ENCODE measurements at places on chromosomes 4 and X.

GRCh38 chr4:154626793-154627484, 14.5 kb upstream of the FGG start:
- peak; percentile 12 for DNase-seq

DNA sequence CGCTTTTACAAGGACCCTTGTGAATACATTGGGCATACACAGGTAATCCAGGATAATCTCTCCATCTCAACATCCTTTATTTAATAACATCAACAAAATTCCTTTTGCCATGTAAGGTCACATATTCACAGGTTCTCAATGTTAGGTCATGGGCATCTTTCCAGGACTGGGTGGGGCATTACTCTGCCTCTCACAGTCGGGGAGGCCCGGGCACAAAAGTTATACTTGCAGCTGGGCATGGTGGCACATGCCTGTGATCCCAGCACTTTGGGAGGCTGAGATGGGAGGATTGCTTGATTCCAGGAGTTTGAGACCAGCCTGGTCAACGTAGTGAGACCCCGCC, 93.7 kb upstream of the AP1S2 start:
- no peak for DNase-seq

DNA sequence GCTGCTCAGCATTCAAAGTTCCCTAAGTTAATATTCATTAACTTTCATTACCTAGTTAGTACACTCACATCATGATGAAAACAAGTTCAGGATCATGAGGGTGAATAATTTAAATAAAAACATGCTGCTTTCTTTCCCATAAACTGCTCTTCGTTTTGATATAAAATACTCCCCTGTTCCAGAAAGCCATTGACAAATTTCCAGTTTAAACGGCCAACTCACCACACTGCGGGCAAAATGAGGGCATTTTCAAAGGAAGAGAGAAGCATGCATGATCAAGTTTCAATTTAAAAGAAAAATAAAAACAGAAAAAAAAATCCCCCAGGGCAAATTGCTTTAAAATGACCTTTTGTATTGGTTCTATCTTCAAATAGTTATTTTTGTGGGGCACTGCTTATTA, 69.6 kb downstream of the EPHA5 start:
- no peak for DNase-seq

- DNase-seq: peak; percentile 23
Observed at GRCh38 chrX:56800801-56801200, 71.8 kb downstream of the NBDY start.

DNA sequence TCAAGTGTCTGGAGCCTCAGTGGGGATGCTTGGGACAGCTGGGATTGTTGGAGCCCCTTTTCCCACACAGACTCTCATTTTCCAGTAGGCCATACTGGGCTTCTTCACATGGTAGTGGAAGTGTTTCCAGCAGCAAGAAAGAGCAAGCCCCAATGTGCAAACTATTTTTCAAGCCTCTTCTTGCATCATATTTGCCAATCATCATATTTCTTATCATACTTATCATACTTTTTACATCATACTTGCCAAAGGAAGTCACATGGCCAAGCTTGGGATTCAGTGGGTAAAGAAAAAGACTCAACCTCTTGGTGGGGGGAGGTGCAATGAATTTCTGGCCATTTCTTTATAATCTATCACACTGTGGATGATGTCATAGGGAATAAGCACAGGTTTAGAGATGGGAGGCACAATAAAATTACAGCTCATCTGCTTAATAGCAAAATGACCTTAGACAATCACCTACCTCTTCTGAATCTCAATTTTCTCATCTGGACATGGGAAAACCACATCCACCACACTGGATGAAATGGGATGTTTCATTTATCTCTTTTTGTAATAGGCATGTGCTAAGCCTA, 174.2 kb downstream of the MID1IP1 start:
- no peak for DNase-seq

- DNase-seq: no peak
Observed at GRCh38 chr4:162610116-162610515, 446.3 kb upstream of the FSTL5 start.

GRCh38 chr4:80948995-80949394, 81.5 kb upstream of the BMP3 start:
- no peak for DNase-seq

- DNase-seq: no peak
Observed at GRCh38 chrX:56783450-56783831, 54.4 kb downstream of the NBDY start.

DNA sequence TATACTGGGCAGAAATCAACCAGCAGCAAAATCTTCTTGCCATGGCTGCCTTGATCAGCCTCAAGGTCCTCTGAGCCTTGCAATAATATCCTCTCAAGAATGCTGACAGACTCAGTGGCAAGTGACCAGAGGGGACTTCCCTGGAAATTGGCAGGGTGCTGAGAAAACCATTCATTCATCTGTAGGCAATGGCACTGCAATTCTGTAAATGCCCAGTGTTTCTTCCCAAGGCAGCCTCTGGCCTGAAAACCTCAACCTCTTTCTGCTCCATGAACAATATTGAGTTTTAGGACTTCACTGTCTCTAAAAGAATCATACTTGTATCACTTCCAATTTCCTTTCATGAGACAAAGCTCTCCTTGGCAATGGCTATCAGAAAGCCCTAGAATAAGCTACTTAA, 754.3 kb upstream of the TENM3 start:
- DNase-seq: no peak

DNA sequence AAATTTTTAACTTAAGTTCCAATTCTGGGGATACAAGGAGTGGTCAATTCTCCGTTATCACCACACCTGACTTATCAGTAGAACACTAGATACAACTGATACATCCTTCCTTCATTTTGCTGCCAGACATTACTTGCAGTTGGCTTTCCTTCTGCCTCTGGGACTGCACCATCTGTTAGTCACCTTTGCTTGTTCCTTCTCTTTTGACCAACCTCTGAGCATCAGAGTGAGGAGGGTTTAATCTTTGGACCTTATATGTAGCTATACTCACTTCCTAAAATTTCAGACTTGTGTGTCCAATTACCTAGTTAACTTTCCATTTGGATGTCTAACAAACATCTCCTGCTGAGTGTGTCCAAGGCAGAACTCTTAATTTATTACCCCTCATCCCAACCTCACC, 330.7 kb downstream of the PTTG2 start:
- no peak for DNase-seq

GRCh38 chr4:6776920-6777635, 5.4 kb upstream of the KIAA0232 start:
- no peak for DNase-seq

GRCh38 chr4:155924637-155925036, 21.1 kb downstream of the TDO2 start:
- no peak for DNase-seq

DNA sequence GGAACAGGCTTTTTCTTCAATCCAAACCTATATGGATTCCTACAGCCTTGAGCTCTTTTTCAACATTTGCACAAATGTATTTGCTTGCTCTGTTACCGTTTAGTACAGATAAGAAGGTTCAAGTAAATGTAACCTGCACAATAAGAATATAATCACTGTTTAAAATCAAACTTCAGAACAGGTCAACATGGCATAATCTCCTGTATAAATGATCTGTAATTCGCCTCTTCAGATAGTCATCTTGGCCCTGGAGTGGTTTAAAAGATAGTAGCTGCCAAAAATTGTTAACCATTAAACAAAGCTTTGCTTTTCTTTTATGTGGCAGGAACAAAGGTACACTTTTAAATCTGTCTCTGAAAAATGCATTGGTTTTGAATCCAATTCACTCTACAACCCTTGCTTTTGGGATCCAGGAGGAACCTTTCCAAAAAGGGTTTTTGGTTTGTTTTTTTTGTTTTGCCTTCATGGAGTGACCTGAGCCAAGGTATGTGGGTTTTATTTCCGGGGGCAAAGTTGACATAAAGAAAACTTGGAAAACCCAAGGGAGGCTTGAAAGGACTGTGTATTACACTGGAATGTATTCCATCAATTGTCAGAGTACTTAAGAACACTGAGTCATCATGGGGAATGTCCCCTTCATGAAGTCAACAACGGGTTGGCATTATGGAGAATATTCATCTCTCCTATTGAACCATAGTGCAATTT, 210.4 kb upstream of the HCCS start:
- no peak for DNase-seq

GRCh38 chr4:113020966-113021365, 28.5 kb upstream of the ANK2 start:
- DNase-seq: no peak

- no peak for DNase-seq
Observed at GRCh38 chr4:120769227-120769626, 153.3 kb downstream of the PRDM5 start.

GRCh38 chrX:75038925-75039324, 113.7 kb upstream of the NEXMIF start:
- DNase-seq: no peak

DNA sequence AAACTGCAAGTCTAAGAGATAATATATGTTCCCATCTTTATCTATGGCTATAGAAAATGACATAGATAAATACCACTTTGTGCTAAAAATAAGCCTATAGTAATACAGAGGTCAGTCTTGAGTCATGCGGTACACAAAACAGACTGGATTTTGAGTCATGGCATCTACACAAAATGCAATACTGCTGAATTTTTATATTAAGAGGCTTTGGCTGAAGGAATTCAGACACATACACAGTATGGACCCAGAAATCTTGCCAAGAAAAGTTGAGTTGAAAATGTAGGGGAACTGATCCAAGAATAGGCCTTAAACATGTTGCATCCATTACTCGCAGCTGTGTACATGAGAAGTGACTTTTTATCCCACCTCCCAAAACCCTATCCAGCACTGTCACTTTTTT, 184.4 kb downstream of the TENM3 start:
- DNase-seq: no peak

- no peak for DNase-seq
Observed at GRCh38 chr4:73620115-73620792, at the start of gene RASSF6. TSS of gene RASSF6 (minus strand) at chr4:73620436. CDS start at chr4:73611795, 8,641 bp downstream.

GRCh38 chr4:115219315-115219860, 106.0 kb upstream of the NDST4 start:
- DNase-seq: no peak

DNA sequence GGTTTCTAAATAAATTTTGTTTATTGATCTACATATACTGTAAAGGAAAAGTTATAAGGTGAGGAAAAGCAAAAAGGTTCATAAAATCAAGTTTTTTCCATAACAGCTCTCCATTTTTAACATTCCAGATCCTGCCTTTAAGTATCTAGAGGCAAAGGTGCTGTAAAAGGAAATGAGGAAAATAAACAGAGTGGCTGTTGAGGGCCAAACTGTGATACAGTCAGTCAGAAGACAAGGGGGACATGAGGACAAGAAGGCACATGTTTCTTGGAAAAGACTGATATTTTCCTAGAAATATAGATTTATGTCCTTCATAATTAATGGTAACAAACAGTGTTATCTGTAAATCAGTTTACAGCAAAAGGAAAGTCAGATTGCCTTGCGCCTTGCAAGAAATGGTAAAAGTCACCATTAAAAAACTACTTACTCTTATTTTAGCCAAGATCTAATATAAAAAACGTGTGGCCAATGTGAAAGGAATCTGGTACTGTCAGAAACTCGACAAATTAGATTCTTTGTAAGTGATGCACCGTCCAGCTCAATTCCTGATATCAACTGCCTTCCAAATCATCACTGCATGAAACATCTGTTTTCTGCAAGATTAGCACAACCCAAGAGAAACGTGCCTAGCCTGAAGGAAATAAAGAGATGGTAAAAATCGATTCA, 34.0 kb upstream of the VEGFD start:
- no peak for DNase-seq

DNA sequence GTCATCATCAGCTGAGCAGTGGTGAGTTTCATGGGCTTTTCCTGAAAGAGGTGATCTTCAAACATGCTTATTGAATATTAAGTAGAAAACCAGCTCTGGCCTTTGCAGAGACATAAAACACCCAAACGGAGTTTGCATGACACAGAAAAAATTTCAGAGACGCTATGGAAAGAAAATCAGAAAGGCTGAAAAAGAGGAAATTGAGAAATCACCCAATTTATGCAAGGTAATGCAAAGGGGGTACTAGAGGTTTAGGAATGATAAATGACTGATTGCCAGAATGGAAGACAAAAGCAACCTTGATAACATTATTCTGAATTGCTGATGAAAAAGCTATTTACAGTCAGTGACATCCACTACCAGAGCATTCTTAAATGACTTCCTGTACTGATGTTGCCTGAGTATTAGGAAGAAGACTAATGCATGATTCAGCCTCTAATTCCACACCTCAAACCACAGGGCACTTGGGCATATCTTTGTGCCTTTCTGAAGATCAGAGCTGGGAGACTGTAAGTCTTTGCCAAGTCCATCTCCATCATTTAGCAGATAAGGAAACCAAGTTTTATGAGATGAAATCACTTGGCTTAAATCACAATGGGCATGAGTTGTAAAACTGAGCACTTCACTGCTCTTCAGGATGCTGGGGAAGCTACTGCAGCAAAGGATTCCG, 565.7 kb downstream of the PPARGC1A start:
- DNase-seq: peak; percentile 5

- no peak for DNase-seq
Observed at GRCh38 chrX:46209037-46209436, 336.2 kb downstream of the ZNF674 start.
